ENCODE measurements at places on chromosomes 16 and 17. TPM values are rescaled to one million over a fixed set of nuclear protein-coding genes. Genes with fewer than 3 reads are reported as not detected.

Gene GRIN2A
- total RNA-seq = not detected

Gene TP53TG3F
- total RNA-seq = not detected

Gene SMTNL2
- total RNA-seq = not detected

Gene NACA2
- 0.37 TPM for total RNA-seq

Gene KRTAP1-4
- not detected for total RNA-seq

Gene NHLRC4
- 2.2 TPM for total RNA-seq

Gene CACNA1G
- total RNA-seq = not detected

Gene CES1
- total RNA-seq = not detected

Gene KRT39
- total RNA-seq = not detected

Gene KIF18B
- total RNA-seq = 55.2 TPM

Gene TMEM92
- total RNA-seq = 0.34 TPM

Gene GLIS2
- total RNA-seq = 0.34 TPM

Gene LAT
- 359 TPM for total RNA-seq

Gene TMEM208
- 52.6 TPM for total RNA-seq

Gene CIITA
- total RNA-seq = 67.8 TPM

Gene CACNG4
- total RNA-seq = not detected

Gene KRTAP4-4
- not detected for total RNA-seq

Gene NKD1
- 1.0 TPM for total RNA-seq

Gene MYH1
- not detected for total RNA-seq

Gene RHBDF1
- not detected for total RNA-seq

Gene NOTUM
- 0.78 TPM for total RNA-seq

Gene OSGIN1
- total RNA-seq = 0.51 TPM

Gene RAB26
- total RNA-seq = not detected

Gene INTS2
- total RNA-seq = 20.6 TPM

Gene KRT24
- not detected for total RNA-seq

Gene CSH2
- not detected for total RNA-seq

Gene ABCA9
- 0.54 TPM for total RNA-seq

Gene SPNS2
- 0.24 TPM for total RNA-seq

Gene KRT20
- total RNA-seq = not detected

Gene FOXO3B
- 4.5 TPM for total RNA-seq

Gene HOXB6
- total RNA-seq = 0.25 TPM

Gene MRPL45
- total RNA-seq = 26.0 TPM

Gene EFCAB3
- not detected for total RNA-seq

Gene CLEC3A
- total RNA-seq = not detected

Gene CTU2
- total RNA-seq = 33.3 TPM

Gene ZNF597
- 3.0 TPM for total RNA-seq

Gene SENP3
- 55.0 TPM for total RNA-seq
